ENCODE measurements at places on chromosomes 2 and 18.

GRCh38 chr18:55795101-55795669, 207.2 kb upstream of the TCF4 start:
- no peak for DNase-seq

DNA sequence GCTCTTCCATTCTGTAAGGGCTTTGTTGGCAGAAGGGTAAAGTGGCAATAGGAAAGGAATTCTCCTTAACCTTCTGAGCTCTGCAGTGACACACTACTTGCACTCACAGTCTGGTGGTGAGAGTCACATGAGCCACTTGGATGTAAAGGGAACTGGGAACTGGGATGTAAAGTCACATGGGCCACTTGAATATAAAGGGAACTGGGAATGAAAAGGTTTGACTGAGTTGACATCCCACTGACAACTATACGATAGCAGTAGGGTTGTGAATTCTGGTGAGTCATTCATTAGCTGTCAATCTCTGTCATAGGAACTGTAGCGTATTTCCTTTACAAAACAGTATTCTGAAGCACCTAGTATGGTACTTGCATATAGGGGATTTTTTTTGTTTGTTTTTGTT, 5.5 kb downstream of the RPE start:
- DNase-seq = no peak

DNA sequence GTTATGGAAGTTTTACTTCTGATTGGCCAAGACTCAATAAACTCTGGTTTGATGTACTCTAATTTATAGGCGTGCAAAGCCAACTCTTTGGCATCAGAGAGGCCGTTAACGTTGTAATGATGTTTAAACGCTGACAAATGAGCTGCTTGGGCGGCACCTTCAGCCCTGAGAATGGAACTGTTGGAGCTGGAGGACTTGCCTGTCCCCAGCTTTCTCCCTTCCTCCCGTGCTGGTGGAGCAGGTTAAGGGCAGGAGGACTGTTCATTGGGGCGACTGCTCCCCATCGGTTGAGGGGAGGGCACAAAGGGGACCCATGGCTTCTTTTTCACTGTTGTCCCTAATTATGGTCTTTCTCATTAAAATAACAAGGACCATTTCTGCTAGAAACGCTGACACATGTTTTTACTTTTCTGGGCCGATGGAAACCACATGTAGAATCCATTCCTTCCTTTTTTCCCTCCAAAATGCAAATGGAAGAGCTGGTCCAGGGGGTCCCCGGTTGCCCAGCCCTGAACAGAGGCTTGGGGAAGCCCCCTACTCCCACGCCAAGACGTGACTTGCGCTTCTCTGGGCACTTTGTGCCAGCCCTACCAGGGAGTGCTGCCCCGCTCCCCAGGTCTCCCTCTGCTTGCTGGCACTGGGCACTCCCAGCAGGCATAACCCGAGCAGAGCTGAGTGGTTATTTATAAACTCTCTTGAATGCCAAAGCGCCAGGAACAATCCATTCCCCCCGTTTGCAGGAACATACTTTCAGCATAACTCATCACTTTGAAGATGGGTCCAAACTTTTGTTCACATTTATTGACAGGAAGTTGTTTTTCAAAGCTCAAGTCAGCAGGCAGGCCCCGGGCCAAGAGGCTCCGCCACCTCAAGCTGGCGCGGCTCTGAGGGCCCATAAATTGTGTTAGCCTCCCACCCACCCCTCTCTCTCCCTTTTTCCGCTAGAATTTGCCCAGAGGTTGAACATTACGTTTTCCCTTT, 170.1 kb downstream of the ASB1 start:
- DNase-seq = no peak

DNA sequence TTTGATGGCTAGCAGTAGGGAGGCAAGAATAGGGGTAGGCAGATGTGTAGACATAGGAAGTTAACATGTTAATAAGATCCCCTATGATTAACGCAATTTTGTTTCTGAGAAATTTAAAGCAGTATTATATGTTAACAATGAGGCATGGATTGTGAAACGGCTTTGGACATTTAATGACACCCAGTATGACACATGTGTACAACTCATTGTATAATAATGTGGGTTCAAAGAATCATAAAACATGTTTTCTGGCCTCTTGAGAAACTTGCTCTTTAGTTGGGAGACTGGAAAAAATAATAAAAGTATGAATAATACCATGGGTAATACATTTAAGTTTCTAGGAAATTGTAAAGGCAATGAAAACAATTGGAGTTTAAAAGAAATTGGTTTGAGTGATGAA, 332.1 kb upstream of the CDH20 start:
- no peak for DNase-seq

- DNase-seq = no peak
These were observed 9.6 kb downstream of the GDF7 start for GRCh38 chr2:20676353-20677215.

- no peak for DNase-seq
These were observed 1355.4 kb upstream of the ACVR2A start for GRCh38 chr2:146489386-146489785.

DNA sequence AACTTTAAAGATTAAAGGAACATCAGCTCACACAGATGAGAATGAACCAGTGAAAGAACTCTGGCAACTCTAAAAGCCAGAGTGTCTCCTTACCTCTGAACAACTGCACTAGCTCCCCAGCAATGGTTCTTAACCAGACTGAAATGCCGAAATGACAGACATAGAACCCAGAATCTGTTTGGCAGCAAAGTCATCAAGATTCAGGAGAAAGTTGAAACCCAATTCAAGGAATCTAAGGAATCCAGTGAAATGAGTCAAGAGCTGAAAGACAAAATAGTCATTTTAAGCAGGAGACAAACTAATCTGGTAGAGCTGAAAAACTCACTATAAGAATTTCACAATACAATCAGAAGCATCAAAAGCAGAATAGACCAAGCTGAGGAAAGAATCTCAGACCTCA, 72.0 kb downstream of the STRADB start:
- no peak for DNase-seq

DNA sequence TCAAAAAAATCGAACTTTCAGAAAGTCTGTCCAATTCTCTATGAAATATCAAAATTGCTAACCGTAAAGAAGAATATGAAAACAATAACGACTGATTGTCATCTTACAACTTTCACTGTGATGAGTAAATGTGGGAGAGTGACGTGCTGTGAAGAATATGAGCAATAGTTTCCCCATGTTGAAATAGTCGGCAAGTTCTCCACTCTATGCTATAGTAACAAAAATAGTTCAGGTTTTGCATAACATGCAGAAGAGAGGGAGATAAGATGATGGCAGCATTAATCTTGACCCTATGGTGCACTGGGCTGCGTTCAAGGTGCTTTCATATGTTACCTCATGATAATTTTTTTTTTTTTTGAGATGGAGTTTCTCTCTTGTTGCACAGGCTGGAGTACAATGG, 196.8 kb upstream of the CYRIA start:
- DNase-seq = no peak

- DNase-seq = no peak
These were observed 37.0 kb downstream of the PUM2 start for GRCh38 chr2:20313659-20314058.

GRCh38 chr18:32612651-32613050, 142.0 kb upstream of the GAREM1 start:
- DNase-seq = no peak

DNA sequence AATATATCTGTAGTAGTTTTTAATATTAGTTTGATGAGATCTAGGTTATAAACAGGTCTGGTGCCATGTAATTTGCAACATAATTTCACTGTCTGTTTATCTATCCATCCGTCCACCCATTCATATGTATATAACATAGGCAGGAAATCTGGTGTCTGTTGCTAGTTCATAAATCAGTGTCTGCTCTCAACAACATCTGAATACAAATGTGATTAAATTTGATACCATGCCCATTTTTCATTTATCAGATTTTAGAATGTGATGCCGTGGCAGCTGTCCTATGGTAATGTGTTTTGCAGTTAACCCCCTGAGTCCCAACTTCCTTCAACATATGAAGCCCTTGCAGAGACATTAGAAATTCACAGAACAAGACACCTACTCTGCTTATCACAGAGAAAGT, 228.4 kb downstream of the CMPK2 start:
- no peak for DNase-seq

- DNase-seq = no peak
These were observed 41.6 kb downstream of the RBBP8 start for GRCh38 chr18:22974707-22975106.

DNA sequence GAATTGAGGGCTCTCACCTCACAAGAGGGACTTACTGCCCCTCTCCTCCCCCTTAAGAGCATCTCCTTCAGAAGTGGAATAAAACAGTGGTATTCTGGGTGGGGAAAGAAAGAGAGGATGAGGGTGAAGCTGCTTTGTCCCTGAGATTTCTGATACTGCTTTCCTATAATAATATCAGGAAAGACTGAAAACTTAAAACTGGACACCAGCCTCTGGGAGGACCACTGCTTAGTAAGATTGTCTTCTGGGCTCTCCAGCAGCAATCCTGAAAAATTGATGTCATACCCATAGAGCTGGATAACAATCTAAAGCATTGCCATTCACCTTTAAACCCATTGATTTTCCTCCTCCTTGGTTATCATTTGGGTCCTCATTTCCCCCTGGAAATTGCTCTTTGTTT, 4.7 kb upstream of the HOXD4 start:
- no peak for DNase-seq

- no peak for DNase-seq
These were observed 60.1 kb downstream of the KCNF1 start for GRCh38 chr2:10971888-10972260.

GRCh38 chr2:160836755-160837154, 323.5 kb upstream of the TANK start:
- DNase-seq = no peak

GRCh38 chr2:206443735-206444527, 599 bp downstream of the ADAM23 start:
- DNase-seq = peak; percentile 22

DNA sequence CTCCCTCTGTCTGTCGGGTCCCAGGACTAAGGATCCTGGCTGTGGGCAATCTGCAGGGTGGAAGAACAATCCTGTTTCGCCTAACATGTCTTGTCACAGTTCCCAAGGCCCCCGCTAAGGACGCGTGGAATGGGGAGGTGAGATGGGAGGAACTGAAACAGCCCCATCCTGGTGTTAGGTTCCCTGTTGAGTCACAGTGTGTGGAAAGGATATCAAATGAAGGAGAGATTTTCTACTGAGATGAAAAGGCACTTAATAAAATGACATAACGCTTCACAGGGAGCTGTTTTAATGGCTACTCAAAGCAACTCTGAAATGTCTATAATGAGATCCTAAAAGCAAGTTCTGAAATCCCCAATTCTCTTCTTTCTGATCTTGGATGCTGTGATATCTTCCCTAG, 52.5 kb downstream of the RAB31 start:
- no peak for DNase-seq

GRCh38 chr2:143513081-143513480, 383.9 kb downstream of the ARHGAP15 start:
- DNase-seq = no peak

GRCh38 chr2:102735416-102736109, 26.3 kb upstream of the TMEM182 start:
- no peak for DNase-seq

- DNase-seq = no peak
These were observed 244.1 kb upstream of the RBBP8 start for GRCh38 chr18:22688877-22689496.

GRCh38 chr2:172389685-172390339, 37.6 kb upstream of the ITGA6 start:
- DNase-seq = no peak

GRCh38 chr18:42028247-42028832, 73.3 kb downstream of the PIK3C3 start:
- DNase-seq = peak; percentile 3

DNA sequence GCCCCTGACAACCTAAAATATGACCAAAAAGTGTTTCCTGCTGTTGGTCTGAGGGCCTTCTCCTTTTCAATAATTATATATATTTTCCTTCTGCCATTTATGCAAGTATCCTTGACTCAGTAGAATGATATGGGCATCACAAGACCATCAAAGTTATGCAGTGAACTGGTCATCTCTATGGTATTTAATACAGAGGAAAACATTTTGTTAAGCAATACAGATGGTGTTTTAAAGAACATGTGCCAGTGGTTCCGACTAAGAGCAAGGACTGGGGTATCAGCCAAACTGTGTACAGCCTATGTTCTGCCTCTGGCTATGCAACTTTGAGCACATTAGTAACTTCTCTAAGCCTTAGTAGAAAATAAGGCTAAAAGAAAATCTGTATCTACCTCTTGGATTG, 179.0 kb downstream of the TRABD2A start:
- no peak for DNase-seq

DNA sequence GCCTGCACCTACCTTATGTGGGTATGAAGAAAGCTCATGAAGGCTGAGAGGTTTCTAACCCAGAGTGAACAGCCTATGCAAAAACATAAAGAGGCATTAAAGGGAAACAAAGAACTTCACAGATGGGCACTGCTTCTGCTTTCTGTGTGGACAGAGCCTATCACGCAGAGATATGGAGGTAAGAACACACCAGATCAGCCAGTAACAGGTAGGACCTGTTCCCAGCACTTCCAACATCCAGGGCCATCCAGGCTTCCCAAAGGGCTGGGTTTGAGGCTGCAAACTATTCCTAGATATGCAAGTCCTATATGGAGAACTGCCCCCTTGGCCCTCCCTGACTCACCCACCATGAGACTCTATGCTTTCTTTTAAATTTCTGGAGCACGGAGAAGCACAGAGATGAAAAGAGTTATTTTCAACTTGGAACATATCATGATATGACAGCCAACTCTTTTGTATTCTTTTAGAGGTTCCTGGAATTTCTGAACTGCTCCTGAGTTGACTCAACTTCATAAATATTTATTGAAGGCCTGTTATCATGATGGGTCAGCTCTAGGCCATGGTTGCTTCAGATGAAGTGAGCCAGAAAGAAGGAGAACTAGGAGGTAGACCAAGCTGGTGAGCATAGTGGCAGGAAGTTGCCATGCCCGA, 77.4 kb upstream of the PPP1CB start:
- no peak for DNase-seq

DNA sequence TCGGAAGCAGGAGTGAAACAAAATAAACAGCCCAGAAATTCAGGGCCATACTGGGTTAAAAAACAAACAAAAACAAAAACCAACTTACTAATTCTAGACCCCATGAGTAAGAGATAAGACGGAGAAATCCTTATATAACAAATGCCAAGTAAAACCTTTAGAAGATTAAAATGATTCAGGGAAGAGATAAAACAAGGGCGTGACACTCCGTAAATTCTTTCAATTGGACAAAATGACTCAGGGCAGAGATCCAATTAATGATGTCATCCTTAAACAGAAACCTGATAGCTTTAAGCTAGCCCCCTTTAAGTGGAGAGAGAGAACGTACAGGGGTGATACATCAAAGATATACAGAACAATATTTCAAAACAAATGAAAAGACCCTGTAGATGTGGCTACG, 317.4 kb downstream of the NBAS start:
- DNase-seq = no peak

- no peak for DNase-seq
These were observed 69.9 kb downstream of the ZC3H6 start for GRCh38 chr2:112345030-112346027.

DNA sequence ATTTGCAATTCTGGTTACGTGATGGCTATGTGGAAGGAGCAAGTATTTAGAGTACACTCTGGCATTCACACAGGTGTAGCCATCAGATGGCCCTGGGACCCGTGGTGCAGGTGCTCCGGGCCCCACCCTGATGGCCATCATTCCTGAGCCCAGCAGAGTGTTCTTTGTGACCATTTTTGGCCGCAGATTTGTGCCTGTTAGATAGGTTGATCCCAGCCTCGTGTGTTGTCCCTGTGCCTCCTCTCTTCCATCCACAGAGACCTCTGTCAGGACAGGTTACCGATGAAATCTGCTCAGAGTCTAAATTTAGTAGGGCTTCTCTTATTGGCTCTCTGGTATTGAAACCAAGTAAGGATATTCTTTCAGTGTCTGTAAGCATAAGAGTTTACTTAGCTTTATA, 33.9 kb downstream of the MAPRE2 start:
- no peak for DNase-seq

Measured in activated CD4-positive, alpha-beta T cell treated with anti-CD3 and anti-CD28 coated beads, Interleukin-2, amount 50 U/mL, for 48 hours (primary cell).